Activated CD4-positive, alpha-beta memory T cell treated with anti-CD3 and anti-CD28 coated beads, Interleukin-2, amount 10 ng/mL, durations not matched to agents 7 days and 5 days (primary cell): ENCODE measurements at places on chromosomes 5 and 9.

- DNase-seq = no peak
- H3K27ac ChIP-seq = no peak overlapping the region
- H3K27me3 ChIP-seq = peaks cover 21% of the 10 kb centered on the region
- no peaks in the 10 kb centered on the region for H3K4me1 ChIP-seq
- H3K4me3 ChIP-seq = no peak overlapping the region
These were observed 78.5 kb downstream of the FOXD1 start for GRCh38 chr5:73370095-73370494.

- no peaks in the 10 kb centered on the region for H3K4me1 ChIP-seq
- H3K4me3 ChIP-seq = no peak overlapping the region
- no peaks in the 10 kb centered on the region for H3K27me3 ChIP-seq
- H3K36me3 ChIP-seq = no peaks in the 10 kb centered on the region
- no peak for DNase-seq
- no peak overlapping the region for H3K27ac ChIP-seq
These were observed 583.4 kb downstream of the ACTL7B start for GRCh38 chr9:108272349-108272899.

GRCh38 chr5:37889612-37890317 lies 49.9 kb upstream of the GDNF start:
- peaks cover 1% of the 10 kb centered on the region for H3K27me3 ChIP-seq
- no peaks in the 10 kb centered on the region for H3K4me1 ChIP-seq
- no peak for DNase-seq
- no peak overlapping the region for H3K4me3 ChIP-seq
- H3K27ac ChIP-seq = no peak overlapping the region

GRCh38 chr5:103490030-103490739 lies 72.4 kb downstream of the NUDT12 start:
- no peak for DNase-seq
- no peaks in the 10 kb centered on the region for H3K36me3 ChIP-seq
- no peak overlapping the region for H3K27ac ChIP-seq
- peaks cover 8% of the 10 kb centered on the region for H3K27me3 ChIP-seq
- no peak overlapping the region for H3K4me3 ChIP-seq
- H3K4me1 ChIP-seq = no peaks in the 10 kb centered on the region

GRCh38 chr9:132141948-132142594 lies 19.8 kb upstream of the NTNG2 start:
- H3K27ac ChIP-seq = no peak overlapping the region
- H3K4me3 ChIP-seq = no peak overlapping the region
- H3K27me3 ChIP-seq = peaks cover 48% of the 10 kb centered on the region
- DNase-seq = no peak
